ENCODE measurements at places on chromosomes 6 and 20. TPM values are rescaled to one million over a fixed set of nuclear protein-coding genes. Genes with fewer than 3 reads are reported as not detected.

The FAM83C gene
- total RNA-seq, result not detected

The ELOVL4 gene
- 0.55 TPM for total RNA-seq

The PACRG gene
- 0.78 TPM for total RNA-seq

The SH3BGRL2 gene
- 0.13 TPM for total RNA-seq

The MUC21 gene
- total RNA-seq, result not detected

The CDKN1A gene
- 44.2 TPM for total RNA-seq

The STX11 gene
- total RNA-seq, result 14.1 TPM

The R3HDML gene
- not detected for total RNA-seq

The ZFAND3 gene
- 29.2 TPM for total RNA-seq

The HLA-DMB gene
- total RNA-seq, result 14.4 TPM

The ENPP5 gene
- total RNA-seq, result not detected

- no peaks in the 10 kb centered on the region for H3K27me3 ChIP-seq
- H3K27ac ChIP-seq, result no peak overlapping the region
- H3K36me3 ChIP-seq, result no peaks in the 10 kb centered on the region
- H3K4me1 ChIP-seq, result no peaks in the 10 kb centered on the region
- no peak for DNase-seq
Measured at GRCh38 chr6:135397172-135397952, 100.2 kb downstream of the AHI1 start.

DNA sequence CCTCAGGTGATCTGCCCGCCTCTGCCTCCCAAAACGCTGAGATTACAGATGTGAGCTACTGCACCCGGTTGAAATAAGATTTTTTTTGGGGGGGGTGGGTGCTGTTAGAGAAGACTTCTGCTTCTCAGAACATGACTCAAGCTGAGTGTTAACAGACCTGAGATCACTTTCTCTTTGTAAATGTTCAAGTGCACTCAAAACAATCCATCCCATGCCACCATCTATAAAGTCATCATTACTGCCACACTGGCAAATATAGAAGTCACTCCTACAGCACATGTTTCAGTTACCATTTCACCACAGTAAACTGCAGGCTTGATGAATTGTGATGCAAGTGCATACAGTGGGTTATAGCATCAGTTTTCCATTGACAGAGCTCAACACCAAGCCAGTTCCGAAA, 9.0 kb downstream of the VPS16 start:
- H3K4me1 ChIP-seq, result peaks cover 44% of the 10 kb centered on the region
- no peak overlapping the region for H3K4me3 ChIP-seq
- H3K27me3 ChIP-seq, result no peaks in the 10 kb centered on the region
- no peak for DNase-seq
- H3K27ac ChIP-seq, result no peak overlapping the region

GRCh38 chr6:130932921-130933320, 105.7 kb downstream of the SMLR1 start:
- no peak overlapping the region for H3K4me3 ChIP-seq
- no peaks in the 10 kb centered on the region for H3K4me1 ChIP-seq

DNA sequence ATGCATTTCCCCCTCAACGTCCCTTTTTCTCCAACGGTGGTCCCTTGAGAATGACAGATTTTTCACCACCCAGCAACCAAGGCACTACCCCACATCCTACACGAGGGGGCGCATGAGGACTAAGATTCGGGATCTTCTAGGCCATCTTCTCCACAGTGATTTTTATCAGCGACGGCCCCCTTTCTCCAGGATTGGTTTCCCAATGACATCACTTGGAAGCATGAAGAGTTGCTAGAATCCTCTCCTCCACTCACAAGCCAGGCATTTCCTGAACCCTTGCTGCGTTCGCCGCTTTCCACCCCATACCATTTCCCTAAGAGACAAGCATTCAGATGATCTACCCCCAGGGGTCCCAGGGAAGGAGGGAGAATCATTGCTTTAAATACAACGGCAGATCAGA, 252.0 kb downstream of the HIVEP2 start:
- no peaks in the 10 kb centered on the region for H3K27me3 ChIP-seq
- H3K27ac ChIP-seq, result no peak overlapping the region
- H3K4me1 ChIP-seq, result peaks cover 12% of the 10 kb centered on the region

GRCh38 chr20:2353231-2353630, 27.5 kb upstream of the TGM6 start:
- no peak for DNase-seq
- H3K4me3 ChIP-seq, result no peak overlapping the region
- no peaks in the 10 kb centered on the region for H3K36me3 ChIP-seq
- H3K4me1 ChIP-seq, result peaks cover 2% of the 10 kb centered on the region

DNA sequence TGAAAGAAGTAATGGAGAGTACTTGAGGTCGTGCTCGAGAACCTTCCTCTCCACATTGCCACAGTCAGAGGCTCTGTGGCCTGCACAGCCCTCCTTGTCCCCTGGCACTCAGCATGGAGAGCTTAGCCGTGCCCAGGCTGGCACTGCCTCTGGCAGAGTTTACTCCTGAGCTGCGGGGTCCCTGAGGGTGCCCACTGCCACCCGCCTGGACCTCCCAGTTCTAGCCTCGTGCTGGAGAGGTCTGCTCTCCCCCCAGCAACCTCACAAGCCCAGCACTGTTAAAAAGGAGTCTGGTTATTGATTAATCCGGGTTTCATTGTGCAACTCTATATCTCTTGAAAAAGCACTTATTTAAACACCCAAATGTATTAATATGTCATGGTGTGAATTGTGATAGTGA, 226.8 kb downstream of the TMEM242 start:
- peaks cover 5% of the 10 kb centered on the region for H3K36me3 ChIP-seq
- no peak for DNase-seq
- H3K27ac ChIP-seq, result peak overlapping the region; percentile 4

DNA sequence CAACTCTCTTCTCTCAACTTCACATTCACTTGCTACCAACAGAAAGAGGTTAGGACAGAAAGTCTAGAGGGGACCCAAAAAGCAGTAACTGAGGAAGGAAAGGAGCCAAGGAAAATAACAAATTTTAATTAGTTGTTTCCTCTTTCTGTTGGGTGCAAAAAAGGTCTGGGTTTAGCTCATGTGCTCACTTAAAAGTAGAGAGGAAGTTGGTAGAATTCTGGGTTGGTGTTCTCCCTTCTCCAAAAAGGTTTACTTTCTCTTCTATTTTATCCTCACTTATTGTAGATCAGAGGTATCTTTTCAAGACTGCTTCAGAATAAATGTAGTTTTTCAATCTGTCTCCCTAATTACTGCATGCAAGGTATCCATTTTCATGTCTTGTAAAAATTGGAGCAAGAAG, 42.8 kb downstream of the MAP3K7 start:
- no peak overlapping the region for H3K4me3 ChIP-seq
- DNase-seq, result no peak
- peaks cover 4% of the 10 kb centered on the region for H3K4me1 ChIP-seq
- H3K27me3 ChIP-seq, result no peaks in the 10 kb centered on the region
- no peak overlapping the region for H3K27ac ChIP-seq

- no peak for DNase-seq
- no peak overlapping the region for H3K27ac ChIP-seq
Measured at GRCh38 chr6:41815587-41815986, 28.1 kb downstream of the TOMM6 start.

GRCh38 chr6:166221040-166221439, 53.4 kb upstream of the TBXT start:
- peaks cover 34% of the 10 kb centered on the region for H3K4me1 ChIP-seq
- H3K27me3 ChIP-seq, result peaks cover 42% of the 10 kb centered on the region
- H3K36me3 ChIP-seq, result no peaks in the 10 kb centered on the region
- peak; percentile 69 for DNase-seq

DNA sequence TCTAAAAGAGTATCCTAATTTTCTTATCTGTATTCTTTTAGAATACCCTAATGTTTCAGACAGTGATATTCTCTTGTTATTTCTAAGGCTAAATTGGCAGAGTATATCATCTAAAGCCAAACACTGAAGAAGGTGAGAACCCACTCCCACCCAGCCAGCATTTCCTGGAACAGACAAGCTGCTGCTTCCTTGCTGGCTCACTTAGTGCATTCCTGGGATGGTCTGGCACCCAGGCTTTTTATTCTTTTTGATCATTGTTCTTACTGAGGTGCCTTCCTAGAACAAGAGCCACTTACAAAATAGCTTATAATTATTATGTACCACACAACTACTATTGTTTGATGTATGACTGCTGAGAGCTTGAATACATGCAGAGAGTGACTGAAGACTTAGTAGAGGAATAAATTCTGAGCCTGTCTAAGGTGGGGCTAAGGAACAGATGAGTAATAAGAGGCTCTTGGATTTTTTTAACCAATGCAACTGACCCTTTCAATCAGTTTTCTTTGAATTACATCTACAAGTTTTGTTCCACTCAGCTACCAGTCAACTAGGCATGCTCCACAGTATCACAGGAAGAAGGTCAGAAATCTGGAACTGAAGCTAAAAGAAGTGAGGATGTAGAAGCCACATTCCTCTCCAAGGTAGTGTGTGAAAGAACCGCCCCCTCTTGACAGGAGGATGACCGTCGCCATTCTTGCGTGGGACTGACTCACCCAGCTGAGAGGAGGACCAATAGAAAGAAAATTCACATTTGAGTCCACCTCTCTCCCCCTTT, 30.1 kb downstream of the PRPH2 start:
- peak overlapping the region; percentile 88 for H3K27ac ChIP-seq
- no peaks in the 10 kb centered on the region for H3K27me3 ChIP-seq
- peaks cover 59% of the 10 kb centered on the region for H3K36me3 ChIP-seq

GRCh38 chr6:103855750-103856149, 1004.0 kb downstream of the HACE1 start:
- H3K4me3 ChIP-seq, result no peak overlapping the region
- no peaks in the 10 kb centered on the region for H3K4me1 ChIP-seq
- H3K27me3 ChIP-seq, result no peaks in the 10 kb centered on the region
- no peaks in the 10 kb centered on the region for H3K36me3 ChIP-seq

- no peaks in the 10 kb centered on the region for H3K4me1 ChIP-seq
- no peaks in the 10 kb centered on the region for H3K36me3 ChIP-seq
- no peaks in the 10 kb centered on the region for H3K27me3 ChIP-seq
- H3K27ac ChIP-seq, result no peak overlapping the region
Measured at GRCh38 chr6:143986463-143987065, 21.5 kb downstream of the PLAGL1 start.

- no peaks in the 10 kb centered on the region for H3K4me1 ChIP-seq
- no peaks in the 10 kb centered on the region for H3K36me3 ChIP-seq
- no peak overlapping the region for H3K4me3 ChIP-seq
- DNase-seq, result no peak
Measured at GRCh38 chr20:23111307-23111943, 25.3 kb upstream of the CD93 start.

GRCh38 chr6:158399040-158399700, 86.9 kb downstream of the TULP4 start:
- no peak overlapping the region for H3K27ac ChIP-seq
- H3K36me3 ChIP-seq, result no peaks in the 10 kb centered on the region
- H3K4me1 ChIP-seq, result peaks cover 5% of the 10 kb centered on the region
- no peaks in the 10 kb centered on the region for H3K27me3 ChIP-seq
- DNase-seq, result no peak

DNA sequence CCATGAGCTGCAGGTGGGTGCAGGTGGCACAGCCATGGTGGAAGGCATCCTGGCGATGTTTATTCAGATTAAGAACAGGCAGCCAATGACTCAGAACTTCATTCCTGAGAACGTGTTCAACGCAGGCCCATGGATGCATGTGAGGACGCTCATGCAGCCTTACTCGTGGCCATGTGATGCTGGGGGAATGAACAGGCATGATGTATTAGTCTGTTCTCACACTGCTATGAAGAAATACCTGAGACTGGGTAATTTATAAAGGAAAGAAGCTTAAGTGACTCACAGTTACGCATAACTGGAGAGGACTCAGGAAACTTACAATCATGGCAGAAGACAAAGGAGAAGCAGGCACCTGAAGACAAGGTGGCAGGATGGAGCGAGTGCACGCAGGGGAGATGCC, 146.6 kb downstream of the RNASET2 start:
- DNase-seq, result no peak
- no peak overlapping the region for H3K4me3 ChIP-seq
- H3K27me3 ChIP-seq, result no peaks in the 10 kb centered on the region
- no peaks in the 10 kb centered on the region for H3K4me1 ChIP-seq

DNA sequence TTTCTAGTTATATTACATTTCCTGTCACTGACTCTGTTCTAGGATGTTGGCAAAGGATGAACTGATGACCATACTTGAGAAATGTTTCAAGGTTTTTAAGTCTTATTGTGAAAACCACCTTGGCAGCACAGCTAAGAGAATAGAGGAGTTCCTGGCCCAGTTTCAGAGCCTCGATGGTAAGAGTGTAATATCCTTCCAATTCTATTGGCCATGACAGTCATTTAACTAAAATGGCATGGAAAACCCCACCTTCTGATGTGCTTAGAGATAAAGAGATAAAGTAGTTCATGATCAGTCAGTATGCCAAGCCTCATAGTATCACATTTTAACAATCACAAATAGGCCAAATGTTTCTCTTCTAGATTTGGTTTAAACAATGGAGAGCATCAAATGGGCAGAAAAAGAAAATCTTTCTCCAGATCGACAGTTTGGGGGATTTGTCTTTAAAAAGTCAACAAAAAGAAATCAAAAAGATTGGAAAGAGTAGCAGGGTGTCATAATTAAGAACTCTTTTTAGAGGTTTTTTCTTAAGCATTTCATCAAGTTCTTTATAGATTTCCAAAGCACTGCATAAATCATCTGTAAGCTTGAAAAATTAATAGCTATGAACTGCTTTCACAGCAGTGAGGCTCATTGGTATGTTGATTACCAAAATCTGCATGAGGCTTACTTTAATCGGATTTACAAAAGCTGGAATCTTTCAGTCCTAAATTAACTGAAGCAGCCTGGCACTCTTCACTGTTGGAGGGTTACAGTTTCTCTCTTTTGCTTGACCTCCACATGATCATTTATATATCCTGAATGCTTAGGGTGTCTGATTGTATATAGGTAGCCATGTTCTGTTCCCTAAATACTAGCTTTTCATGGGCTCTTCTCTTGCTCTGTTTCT, 48.7 kb downstream of the AKIRIN2 start:
- H3K4me3 ChIP-seq, result no peak overlapping the region
- no peak overlapping the region for H3K27ac ChIP-seq
- peaks cover 42% of the 10 kb centered on the region for H3K36me3 ChIP-seq
- no peak for DNase-seq

GRCh38 chr6:135811644-135812526, 39.6 kb upstream of the PDE7B start:
- no peak for DNase-seq
- H3K4me1 ChIP-seq, result no peaks in the 10 kb centered on the region
- H3K4me3 ChIP-seq, result no peak overlapping the region
- no peak overlapping the region for H3K27ac ChIP-seq
- no peaks in the 10 kb centered on the region for H3K36me3 ChIP-seq
- H3K27me3 ChIP-seq, result no peaks in the 10 kb centered on the region

- H3K4me1 ChIP-seq, result peaks cover 8% of the 10 kb centered on the region
- DNase-seq, result no peak
- no peaks in the 10 kb centered on the region for H3K36me3 ChIP-seq
- peaks cover 4% of the 10 kb centered on the region for H3K27me3 ChIP-seq
Measured at GRCh38 chr20:8401556-8401955, 269.5 kb downstream of the PLCB1 start.

- peaks cover 3% of the 10 kb centered on the region for H3K27me3 ChIP-seq
- DNase-seq, result no peak
- H3K36me3 ChIP-seq, result no peaks in the 10 kb centered on the region
- H3K4me3 ChIP-seq, result no peak overlapping the region
- H3K4me1 ChIP-seq, result no peaks in the 10 kb centered on the region
Measured at GRCh38 chr6:12842114-12842513, 125.5 kb downstream of the PHACTR1 start.

- H3K27ac ChIP-seq, result no peak overlapping the region
- peaks cover 32% of the 10 kb centered on the region for H3K4me1 ChIP-seq
- no peak for DNase-seq
- H3K4me3 ChIP-seq, result no peak overlapping the region
- no peaks in the 10 kb centered on the region for H3K27me3 ChIP-seq
Measured at GRCh38 chr20:50909413-50909812, 21.8 kb downstream of the ADNP start.

- H3K4me1 ChIP-seq, result no peaks in the 10 kb centered on the region
- H3K27ac ChIP-seq, result no peak overlapping the region
- no peak for DNase-seq
- no peaks in the 10 kb centered on the region for H3K36me3 ChIP-seq
Measured at GRCh38 chr20:8981482-8981881, 87.4 kb upstream of the PLCB4 start.
